ENCODE measurements at places on chromosomes 7 and 10.
A peak's percentile ranks its signal among the peaks of the same experiment; 100 is the strongest.

DNA sequence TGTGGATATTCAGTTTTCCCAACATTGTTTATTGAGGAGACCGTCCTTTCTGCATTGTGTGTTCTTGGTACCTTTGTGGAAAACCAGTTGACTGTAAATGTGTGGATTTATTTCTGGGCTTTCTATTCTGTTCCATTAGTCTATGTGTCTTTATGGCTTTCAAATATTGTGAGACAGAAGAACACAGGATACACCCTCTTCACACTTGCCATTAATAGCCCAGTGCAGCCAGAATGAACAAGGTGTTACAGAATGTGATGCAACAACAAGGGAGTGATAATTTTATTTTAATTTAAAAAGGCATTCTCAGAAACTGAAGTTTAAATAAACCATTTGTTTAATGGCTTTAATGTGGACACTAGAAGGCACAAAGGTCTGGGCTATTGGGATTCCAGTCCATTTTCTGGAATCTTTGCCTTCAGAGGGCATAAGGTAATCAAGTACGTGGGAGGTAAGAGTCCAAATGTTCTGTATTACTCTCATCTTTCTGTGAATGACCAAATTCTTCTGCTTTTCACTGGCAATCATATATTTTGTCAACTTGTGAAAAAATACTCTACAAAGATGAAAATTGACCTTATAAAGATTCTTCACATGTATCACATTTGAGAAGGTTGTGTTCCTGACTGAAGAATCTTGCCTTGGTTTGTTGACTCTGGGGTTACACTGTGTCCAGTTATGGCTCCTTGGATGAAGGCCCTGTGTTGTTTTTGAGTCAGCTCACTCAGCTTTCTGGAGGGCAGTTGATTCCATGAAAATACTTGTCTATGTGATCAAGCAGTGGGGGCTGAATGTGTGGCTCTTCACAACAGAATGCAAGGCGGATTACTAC lies 962.7 kb downstream of the LRMDA start:
- DNase-seq = no peak

GRCh38 chr7:141072548-141073172 lies 1.2 kb upstream of the TMEM178B start:
- no peak for DNase-seq

- no peak for DNase-seq
These were observed at the start of gene TMEM225B for GRCh38 chr7:99597762-99598501. TMEM225B (plus strand) TSS chr7:99598267; CDS start chr7:99604389, 6,122 bp downstream.

GRCh38 chr7:81280531-81280930 lies 361.7 kb upstream of the SEMA3C start:
- DNase-seq = no peak

- no peak for DNase-seq
These were observed 171.2 kb upstream of the PRPS1L1 start for GRCh38 chr7:18198868-18199267.

- DNase-seq = no peak
These were observed 317.8 kb downstream of the TNS3 start for GRCh38 chr7:47264021-47264651.

DNA sequence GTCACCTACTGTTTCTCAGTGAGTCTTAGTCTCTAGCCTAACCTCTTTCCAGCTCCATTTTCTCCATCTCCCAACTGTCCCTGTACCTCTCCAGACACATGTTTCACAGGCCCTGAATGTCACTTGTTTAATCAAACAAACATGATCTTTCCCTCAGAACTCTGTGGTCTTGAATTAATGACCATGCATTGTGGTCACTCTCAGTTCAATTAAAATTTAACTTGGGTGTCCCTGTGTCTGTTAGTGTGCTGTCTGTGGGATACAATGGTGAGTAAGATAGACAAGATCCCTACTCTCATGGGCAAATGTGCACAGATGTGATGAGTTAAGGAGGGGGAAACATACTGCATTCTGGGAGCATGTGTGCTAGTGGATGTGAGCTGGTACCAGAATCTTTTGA lies 65.0 kb downstream of the RBM33 start:
- no peak for DNase-seq

- no peak for DNase-seq
These were observed 252.4 kb upstream of the SEMA3A start for GRCh38 chr7:84446991-84447480.

DNA sequence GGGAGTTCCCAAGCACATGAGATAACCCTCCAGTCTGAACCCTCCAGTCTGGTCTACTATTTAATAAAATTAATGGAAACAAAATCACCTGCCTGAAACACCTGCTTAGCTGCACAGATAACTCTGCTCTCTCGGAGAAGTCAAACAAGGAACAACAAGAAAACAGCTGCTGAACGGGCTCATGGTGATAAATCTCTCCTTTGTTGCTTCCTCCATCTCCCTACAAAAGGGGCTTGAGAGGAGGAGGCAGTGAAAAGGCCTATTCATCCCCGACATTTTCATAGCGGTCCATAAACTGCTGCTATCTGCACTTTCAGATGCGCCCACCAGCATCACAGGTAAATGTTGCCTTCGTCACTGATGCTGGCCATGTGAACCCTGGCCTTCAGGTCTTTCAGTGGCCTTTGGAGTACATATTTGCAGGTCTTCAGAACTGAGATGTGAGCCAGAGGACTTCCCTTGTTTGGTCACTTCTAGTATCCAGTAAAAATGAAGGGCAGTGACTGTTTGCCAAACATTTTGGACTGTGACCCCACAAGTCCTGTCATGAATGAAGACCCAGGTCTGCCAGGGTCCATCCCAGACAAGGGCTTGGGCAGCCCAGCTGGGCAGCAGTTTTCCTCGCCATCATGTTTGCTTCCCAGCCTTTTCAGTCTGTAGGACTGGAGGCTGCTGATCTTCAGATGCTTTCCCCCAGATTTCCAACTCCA lies 15.9 kb downstream of the FKBP6 start:
- DNase-seq = no peak

- no peak for DNase-seq
These were observed 82.1 kb downstream of the TRIM24 start for GRCh38 chr7:138542183-138542582.

- DNase-seq = no peak
These were observed 82.5 kb upstream of the PRR15 start for GRCh38 chr7:29480934-29481651.

- no peak for DNase-seq
These were observed 319.8 kb downstream of the ADARB2 start for GRCh38 chr10:1417574-1417973.

DNA sequence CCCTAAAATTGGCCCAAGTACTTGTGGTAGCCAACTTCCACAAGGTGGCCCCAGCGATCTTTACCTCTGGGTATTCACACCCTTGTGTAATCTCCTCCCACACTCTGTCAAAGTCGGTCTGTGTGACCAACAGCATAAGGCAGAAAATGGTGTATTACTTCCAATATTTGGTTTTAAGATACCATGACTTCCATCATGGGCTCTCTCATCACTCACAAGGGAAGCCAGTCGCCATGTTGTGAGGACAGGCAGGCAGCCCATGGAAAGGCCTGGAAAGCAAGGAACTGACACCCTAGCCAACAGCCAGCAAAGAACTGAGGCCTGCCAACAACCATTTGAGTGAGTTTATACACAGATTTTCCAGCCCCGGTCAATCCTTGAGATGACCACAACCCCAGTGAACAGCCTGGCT lies 91.0 kb upstream of the KMT2E start:
- peak; percentile 83 for DNase-seq

DNA sequence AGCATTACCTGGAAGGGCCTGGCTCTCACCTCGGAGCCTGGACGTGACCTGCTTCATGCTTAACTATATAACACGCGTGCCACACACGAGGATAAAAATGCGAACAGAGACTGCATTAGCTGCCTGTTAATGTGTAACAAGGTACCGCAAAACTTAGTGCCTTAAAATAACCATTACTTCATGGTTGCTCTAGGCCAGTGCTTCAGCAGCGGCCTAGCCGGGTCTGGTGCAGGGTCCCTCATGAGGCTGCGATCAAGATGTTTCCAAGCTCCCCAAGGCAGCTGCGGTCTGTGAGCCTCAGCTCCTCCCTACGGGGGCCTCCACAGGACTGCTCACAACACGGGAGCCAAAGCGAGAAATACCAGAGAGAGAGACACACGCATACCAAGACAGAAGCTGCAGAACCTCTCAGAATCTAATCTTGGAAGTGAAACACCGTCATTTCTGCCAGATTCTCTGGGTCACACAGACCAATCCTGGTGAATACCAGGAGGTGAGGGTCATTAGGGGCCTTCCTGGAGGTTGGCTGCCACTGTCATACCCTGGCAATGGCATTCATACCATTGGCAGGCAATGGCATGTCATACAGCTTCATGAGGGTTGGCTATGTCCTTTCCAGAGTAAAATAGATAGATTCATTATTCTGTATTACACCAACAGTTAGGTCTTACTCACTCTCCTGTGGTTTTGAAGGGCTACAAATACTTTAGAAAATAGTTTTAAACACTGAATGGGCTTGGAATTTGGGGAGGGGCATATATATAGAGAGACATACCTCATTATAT lies 94.5 kb downstream of the HIPK2 start:
- no peak for DNase-seq

DNA sequence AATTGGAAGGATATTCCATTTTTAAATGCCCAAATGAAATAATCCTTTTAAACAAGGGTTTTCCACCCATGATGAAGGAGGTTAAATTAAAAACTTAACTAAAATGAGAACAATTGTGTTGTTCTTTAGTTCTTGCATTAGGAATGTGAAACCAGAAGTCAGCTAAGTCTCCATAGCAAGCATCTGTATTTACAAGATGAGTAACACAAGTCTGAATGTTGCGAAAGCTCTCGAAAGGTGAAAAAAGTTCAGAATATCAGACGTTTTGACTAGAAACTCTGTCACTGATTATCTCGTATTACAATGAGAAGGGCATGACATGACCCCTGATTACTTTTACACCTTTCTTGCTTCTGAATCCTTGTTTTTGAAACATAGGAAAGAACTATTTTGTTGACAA lies 149.6 kb downstream of the BICC1 start:
- no peak for DNase-seq

- no peak for DNase-seq
These were observed 17.5 kb upstream of the TECTB start for GRCh38 chr10:112265745-112266144.

DNA sequence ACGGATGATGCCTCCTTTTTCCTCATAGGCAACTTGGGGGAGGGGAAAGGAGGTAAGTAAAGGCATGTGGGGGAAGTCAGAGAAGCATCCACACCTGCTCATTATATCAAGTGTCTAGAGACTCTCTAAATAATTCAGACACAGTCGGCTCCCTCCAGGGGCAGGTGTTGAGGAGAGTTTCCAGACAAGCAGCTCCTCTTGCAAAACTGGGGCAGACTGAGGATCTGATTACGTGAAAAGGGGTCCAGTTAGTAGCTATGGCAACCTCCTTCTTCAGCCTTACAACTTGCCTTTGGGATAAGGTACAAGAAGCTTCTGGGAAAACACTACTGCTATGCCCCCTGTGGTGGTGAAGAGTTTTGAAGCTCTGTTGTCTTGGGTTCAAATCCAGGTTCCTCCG lies 39.0 kb upstream of the SORBS1 start:
- DNase-seq = no peak

- DNase-seq = no peak
These were observed 37.6 kb downstream of the SORCS3 start for GRCh38 chr10:104678658-104679057.

DNA sequence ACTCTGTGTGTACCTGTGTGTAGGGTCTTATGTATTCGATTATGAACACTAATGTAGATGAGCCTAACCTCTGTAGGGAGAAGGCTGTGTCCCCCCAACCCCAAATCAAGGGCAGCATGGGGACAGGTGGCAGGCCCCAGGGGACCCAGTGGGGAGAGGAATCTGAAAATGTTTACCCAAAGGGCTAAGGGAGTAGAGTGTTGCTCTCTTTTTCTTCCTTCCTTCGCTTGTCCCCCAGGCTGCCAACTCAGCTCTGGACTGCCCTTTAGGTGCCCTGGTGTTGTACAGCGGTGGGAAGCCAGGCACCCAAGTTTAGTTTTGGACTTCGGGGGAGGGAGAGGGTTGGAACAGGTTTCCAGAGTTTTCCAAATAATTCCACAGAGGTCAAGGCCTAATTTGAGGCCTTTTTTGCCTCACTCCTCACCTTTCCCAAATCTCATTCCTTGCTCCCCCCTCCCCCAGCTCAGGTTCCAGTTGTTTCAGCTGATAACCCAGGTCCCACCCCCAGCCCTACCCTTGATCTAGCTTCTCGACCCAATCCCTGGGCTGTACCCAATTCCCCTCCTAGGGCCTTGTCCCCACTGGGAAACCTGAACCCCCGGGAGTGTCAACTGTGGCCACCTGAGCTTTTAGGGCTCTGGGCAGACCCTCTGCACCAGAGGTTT lies 9.1 kb upstream of the PAX2 start:
- no peak for DNase-seq

- DNase-seq = no peak
These were observed 62.2 kb downstream of the CNOT4 start for GRCh38 chr7:135447748-135448147.

GRCh38 chr7:69129524-69129923 lies 468.8 kb upstream of the AUTS2 start:
- no peak for DNase-seq

- DNase-seq = no peak
These were observed 7.6 kb downstream of the STARD3NL start for GRCh38 chr7:38185395-38186307.

DNA sequence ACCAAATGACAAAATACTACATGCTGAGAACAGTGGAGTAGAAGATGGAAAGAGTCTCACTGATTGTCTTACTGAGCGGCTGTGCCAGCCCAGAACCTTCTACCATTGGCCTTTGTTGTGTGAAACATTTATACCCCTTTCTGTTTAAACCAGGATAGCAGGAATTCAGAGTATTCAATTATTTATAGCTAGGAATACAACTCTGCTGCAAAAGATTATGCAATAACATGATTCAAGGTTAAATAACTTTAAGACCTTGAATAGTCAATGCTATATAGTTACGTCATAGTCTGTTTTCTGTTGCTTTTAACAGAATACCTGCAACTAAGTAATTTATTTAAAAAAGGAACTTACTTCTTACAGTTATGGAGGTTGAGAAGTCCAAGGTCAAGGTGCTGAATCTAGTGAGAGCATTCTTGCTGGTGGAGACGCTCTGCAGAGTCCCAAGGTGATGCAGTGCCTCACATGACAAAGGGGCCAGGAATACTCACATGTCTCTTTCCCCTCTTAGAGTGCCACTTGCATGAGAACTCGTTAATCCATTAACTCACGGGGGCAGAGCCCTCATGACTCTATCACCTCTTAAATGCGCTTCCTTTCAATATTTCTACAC lies 371.8 kb downstream of the MDFIC start:
- DNase-seq = no peak

- DNase-seq = no peak
These were observed 426.5 kb upstream of the NFE2L3 start for GRCh38 chr7:25725451-25725850.

DNA sequence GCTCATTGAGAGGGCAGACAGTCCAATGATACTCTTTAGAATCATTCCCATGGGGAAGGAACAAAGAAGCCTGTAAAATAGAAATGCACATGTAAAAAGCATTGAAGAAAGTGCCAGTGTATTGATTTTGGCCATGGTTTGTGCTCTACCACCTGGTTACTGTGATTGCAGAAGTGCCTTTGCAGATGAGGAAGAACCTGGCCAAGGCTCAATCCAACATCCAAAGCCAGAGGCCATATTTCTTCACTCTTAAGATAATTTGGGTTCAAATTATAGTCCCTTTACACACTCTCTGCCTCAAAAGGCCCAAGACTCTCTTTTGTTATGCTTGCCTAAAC lies 122.1 kb downstream of the EGFR start:
- DNase-seq = no peak

Measured in T-helper 1 cell (primary cell).